CD4-positive, alpha-beta T cell treated with Interferon gamma for 1 hour (primary cell): ENCODE measurements at places on chromosomes 7 and 10.

DNA sequence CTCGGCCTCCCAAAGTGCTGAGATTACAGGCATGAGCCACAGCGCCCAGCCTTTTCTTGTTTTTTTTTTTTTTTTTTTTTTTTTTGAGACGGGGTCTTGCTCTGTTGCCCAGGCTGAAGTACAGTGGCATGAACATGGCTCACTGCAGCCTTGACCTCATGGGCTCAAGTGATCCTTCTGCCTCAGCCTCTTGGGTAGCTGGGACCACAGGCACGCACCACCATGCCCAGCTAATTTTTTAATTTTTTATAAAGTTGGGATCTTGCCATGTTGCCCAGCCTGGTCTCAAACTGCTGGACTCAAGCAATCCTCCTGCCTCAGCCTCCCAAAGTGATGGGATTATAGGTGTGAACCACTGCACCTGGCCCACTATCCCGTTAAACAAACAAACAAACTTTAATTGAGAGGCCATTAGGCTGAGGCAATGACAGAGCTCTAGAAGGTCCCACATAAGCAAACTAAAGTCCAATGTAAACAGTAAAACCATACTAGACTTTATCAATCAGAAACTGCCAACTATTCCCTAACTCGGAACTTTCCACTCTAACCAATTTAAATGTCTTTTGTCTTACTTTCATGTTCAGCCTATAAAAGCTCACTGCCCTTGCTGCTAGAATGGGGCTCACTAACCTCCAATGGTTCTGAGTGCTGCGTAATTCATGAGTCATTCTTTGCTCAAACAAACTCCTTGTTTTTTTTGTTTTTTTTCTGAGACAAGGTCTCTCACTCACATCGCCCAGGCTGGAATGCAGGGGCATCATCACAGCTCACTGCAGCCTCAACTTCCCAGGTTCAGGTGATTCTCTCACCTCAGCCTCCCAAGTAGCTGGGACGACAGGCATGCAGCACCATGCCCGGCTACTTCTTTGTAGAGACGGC is 1.9 kb downstream of the DHX32 start:
- no peak for DNase-seq

GRCh38 chr7:150453181-150453580 is 2.8 kb downstream of the GIMAP8 start:
- DNase-seq, result peak; percentile 19

- DNase-seq, result no peak
Measured at GRCh38 chr7:85412912-85413311, 226.1 kb upstream of the SEMA3D start.

DNA sequence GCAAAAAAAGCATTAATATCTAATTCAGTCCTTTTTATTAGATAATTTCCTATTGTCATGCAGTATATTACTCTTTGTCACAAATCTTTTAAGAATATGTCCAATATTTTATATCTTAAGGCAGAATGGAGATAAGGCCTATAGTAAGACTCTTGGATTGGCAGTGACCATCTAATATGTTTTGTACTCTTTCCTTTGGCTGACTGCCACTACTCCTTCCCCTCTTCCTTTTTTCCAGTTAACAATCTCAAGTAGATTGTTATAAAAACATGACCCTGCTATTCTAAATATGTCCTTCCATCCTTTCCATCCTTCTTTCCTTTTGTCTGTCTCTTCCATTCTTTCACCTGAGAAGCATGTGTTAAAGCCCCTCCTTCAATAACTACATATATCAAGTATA is 92.8 kb upstream of the TMEM168 start:
- DNase-seq, result no peak

- no peak for DNase-seq
Measured at GRCh38 chr10:120600871-120601649, 144.0 kb downstream of the PLPP4 start.

- DNase-seq, result no peak
Measured at GRCh38 chr10:124576526-124577420, 115.2 kb downstream of the LHPP start.

GRCh38 chr7:142431491-142431890 is 173.6 kb upstream of the PRSS58 start:
- DNase-seq, result no peak

DNA sequence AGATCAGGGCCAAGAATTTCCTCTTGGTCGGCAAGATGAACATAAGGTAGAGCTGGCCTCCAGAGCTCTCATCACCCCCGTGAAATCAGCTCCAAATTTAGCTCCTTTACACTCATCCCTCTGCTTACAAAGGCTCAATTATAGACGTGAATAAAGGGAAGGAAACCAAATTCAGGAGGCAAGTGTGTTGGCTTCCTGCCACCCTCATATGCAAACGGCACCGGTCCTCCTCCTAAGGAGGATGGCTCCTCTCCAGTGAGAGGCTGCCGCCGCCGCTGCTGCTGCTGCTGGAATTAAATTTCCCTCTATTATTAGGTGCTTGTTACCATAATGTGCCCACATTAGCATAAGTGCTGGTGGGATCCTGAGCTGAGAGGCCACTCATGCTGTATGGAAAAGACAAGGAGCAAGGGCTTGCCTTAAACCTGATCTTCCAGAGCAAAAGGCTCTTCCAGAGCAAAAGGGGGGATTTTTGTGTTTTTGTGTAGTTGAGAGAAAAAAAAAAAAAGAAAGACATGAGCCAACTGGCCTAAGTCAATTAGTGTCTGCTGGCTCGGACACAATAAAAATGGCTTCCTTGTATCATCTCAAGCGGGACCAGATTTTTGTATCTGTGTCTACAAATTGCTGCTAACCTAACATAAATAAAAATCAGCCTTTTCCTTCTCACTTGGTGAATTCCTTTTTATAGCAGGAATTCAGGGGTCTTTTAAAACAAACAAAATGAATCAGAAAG is 68.4 kb downstream of the CDHR3 start:
- DNase-seq, result no peak

DNA sequence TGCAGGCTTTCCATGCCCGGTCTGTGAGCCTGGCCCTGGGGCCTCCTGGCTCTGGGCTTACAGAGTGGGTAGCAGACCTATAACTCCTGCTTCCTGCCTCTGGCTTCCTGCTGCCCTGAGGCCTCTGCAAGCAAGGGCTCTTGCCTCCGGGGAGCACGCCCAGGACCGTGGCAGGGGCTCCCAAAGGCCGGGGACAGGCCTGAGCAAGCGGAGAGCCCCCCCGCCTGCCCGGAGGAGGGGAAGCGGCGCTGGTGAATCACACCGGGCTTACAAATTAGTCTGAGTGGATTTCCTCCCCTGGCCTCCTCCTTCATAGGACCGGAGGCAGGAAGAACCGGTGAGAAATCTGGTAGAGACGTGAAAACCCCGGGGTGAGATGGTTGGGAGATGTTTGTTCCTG is 1.5 kb upstream of the MYL10 start:
- DNase-seq, result no peak

GRCh38 chr7:117777335-117778142 is 95.7 kb downstream of the CTTNBP2 start:
- no peak for DNase-seq

- DNase-seq, result no peak
Measured at GRCh38 chr10:117684672-117685211, 142.2 kb downstream of the EMX2 start.

- no peak for DNase-seq
Measured at GRCh38 chr10:104947314-104947713, 306.2 kb downstream of the SORCS3 start.

GRCh38 chr7:128108129-128108528 is 76.9 kb upstream of the LRRC4 start:
- DNase-seq, result no peak

- DNase-seq, result no peak
Measured at GRCh38 chr10:133004478-133004877, 62.1 kb upstream of the CFAP46 start.

DNA sequence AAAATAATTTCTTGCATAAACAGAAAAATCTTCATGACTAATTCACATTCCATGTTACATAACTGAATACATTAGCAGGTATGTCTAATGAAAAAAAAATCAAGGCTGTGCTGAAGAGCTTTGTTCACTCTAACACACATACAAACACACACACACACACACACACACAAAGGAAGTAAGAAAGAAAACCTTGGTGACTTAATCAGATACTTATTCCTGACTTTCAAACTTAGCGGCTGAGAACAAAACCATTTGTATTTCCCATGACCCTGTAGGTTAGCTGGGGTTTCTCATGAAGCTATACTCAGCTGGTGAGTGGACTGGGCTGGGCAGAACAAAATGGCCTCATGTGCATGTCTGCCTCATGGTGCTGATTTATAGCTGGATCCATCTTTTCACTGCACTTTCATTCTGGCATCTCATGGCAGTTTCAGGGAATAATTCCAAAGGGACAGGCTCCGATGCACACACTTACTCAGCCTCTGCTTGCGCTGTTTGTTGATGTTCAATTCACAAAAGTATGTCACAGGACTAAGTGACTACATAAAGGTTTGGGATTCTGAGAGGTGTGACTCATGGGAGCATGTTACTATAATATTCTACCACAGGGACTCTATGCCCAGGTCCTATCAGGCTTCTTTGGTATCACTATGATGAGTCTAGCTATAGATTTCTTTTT is 161.2 kb downstream of the PCLO start:
- no peak for DNase-seq

- no peak for DNase-seq
Measured at GRCh38 chr10:30782537-30783461, 153.2 kb upstream of the LYZL2 start.

DNA sequence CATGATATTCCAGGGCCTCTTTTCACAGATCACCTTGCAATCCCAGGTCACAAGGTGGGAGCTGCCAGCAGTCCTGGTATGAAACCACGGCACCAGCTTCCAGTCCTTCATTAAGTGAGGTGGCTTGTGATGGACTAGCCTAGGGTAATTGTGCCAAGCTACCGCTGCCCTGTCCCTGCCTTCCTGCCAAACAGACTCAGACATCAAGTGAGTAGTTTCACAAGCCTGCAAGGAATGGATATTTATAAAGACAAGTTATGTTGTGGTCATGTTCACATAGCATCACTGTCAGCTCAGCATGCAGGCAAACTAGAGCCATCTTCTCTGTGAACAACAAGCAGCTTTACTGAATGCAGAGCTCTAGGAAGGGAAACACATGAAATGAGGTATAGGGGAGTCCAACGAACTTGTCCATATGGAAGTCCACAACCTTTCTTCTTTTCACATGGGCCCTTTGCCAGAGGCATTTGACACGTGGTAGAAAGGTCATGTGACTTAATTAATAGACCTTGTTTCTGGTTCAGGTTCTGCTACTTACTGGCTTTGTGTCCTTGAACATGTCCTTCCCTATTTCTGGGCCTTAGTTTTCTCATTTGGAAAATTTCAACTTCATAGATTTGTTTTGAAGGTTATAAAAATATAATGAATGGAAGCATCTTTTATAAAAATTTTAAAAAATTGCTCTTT is 1061.2 kb downstream of the KCNMA1 start:
- DNase-seq, result no peak

- no peak for DNase-seq
Measured at GRCh38 chr7:158284121-158284520, 303.5 kb downstream of the PTPRN2 start.

- no peak for DNase-seq
Measured at GRCh38 chr7:95066737-95067530, 159.5 kb downstream of the PPP1R9A start.

DNA sequence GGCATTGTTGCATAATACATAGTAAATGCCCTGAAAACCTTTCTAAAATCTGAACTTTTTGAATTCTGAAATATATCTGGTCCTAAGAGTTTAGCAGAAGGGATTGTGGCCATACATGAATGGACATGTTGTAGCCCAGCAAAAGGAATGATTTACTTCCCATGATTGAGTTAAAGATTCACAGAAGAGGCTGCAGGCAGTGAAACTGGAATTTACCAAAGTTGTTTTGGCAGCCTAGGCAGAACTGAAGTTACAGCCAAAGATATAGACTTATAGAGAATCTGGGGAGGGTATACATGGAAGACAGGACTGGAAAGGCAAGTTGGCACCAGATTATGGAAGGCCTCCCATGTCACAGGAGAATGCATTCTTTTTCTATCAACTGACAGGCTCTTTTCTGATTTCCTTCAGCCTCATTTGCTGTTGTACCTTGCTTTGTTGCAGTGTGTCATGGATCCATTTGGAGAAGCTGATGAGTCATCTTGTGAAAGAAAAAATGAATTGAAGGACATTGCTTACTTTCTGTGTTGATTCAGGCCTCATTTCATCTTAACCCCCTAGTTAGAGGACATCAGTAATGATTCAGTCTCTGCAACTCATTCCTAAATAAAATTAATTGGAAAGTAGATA is 356.2 kb upstream of the LRGUK start:
- no peak for DNase-seq

DNA sequence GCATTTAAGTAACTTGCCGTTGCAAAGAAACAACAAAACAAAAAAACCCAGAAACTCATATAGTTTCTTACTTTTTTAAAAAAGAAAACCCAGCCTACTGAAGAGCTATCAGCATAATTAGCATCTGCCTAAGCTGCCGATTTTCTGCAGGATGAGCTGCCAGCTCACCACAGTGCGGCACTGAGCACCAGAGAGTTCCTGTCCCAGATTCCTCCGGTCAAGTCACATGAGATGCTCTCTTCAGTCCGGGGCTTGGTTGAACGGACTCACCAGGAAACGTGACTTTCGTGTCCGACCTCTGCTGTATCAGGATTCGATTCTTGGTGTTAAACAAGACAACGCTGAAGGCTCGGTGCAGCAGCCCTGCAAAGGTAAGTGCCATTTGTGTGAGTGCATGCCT is 3.2 kb downstream of the IDI2 start:
- DNase-seq, result no peak

DNA sequence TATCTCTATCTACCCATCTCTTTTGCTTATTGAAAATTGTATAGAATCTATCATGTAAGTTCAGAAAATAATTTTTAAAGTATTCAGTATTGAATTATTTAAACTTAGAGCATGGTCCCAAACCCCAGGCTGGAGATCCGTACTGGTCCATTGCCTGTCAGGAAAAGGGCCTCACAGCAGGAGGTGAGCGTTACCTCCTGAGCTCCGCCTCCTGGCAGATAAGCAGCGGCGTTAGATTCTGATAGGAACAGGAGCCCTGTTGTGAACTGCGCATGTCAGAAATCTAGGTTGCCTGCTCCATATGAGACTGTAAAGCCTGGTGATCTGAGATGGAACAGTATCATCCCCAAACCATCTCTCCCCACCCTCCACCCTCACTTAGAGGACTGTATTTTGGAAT is 266.0 kb upstream of the CNTNAP2 start:
- no peak for DNase-seq

DNA sequence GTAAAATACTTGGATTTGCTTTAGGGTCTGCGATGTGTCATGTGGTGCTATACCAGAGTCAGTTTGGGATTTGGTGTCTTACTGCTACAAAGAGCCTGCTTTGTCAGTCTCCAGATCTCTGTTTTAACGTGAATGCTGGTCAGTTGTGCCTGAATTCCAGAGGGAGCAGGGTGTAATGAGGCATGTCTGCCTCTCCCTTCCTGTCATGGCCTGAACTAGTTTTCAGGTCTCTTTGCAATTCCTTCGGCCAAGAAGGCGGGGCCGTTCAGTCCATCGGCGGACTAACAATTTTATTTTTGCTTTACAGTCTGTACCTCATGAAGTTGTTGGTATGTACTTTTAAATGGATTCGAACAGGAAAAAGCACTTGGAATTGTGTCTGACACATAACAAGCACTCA is 465.1 kb upstream of the ADARB2 start:
- DNase-seq, result no peak

DNA sequence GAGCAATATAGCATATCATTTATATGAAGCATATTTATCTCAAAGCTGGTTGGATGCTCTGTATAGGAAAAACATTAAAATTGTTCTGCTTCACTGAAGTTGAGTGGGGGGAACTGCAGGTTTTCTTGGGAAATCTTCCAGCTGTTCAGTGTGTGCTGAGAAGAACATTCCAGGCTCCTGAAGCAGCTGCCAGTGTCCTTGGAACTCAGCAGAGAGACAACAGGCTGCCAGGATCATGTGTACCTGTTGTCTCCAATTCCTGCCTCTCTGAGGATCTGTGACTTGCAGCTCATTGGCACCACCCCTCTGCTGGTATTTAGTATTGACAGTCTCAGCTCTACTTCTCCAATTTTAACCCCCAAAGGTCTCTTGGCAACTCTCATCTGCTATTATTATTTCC is 42.3 kb upstream of the PRKG1 start:
- no peak for DNase-seq
